ENCODE measurements at places on chromosomes 16 and 17.

- no peak for DNase-seq
These were observed 18.8 kb downstream of the LGALS3BP start for GRCh38 chr17:78960928-78961327.

GRCh38 chr17:29588562-29589411 lies 661 bp downstream of the GIT1 start:
- peak; percentile 49 for DNase-seq

DNA sequence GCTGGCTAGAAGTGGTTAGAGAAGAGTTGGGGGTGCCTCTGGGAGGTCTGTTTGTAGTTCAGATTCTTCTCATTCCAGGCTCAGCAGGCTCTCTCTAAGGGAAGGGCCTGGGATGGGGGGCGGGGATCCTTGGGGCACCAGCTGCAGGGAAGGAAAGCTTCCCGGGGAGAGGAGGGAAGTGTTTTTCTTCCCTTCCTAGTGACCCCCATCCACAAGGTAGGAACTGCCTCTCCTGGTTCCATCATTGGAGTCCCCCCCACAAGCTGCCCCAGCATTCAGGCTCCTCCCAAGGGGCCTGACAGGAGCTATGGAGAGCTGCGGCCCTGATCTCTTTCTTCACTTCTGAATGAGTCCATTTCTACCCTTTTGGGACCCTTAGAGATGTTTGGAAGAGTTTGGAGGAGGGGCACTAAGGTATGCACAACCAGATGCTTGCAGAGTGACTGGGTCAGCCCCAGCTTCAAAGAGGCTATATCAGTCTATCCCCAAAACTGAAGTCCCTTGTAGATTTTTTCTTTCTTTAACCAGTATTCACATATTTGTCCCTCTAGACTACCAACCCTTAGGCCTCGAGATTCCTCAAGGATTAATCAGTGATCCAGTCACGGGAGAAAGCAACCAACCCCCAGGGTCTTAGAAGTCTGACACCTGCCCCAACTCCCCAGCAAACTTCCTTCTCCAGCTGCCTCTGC lies 13.9 kb upstream of the FZD2 start:
- DNase-seq, result peak; percentile 99

GRCh38 chr17:82021107-82021899 lies 1.4 kb downstream of the CENPX start:
- peak; percentile 75 for DNase-seq

- peak; percentile 40 for DNase-seq
These were observed 729 bp downstream of the P2RX5 start for GRCh38 chr17:3695129-3695722.

DNA sequence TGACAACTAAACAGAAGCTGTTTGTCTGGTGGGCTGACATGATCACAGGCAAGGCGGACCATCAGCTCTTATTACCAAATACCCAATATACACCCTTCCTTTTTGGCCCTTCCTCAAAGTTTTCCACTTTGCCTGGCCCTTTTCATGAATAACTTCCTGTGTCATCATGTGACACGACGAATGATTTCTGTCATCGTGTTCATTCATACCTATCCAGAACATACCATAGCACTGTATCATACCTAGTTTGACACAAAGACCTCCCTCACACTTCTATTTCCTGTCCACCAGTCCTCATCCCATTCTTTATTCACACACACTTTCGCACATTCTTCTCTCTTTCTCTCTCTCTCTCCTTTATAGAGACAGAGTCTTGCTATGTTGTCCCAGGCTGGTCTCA lies 131.8 kb downstream of the STX8 start:
- no peak for DNase-seq

- peak; percentile 18 for DNase-seq
These were observed 72.4 kb downstream of the PGS1 start for GRCh38 chr17:78450696-78451345.

- peak; percentile 44 for DNase-seq
These were observed 1.6 kb downstream of the PPL start for GRCh38 chr16:4935241-4935855.

GRCh38 chr17:2108170-2108569 lies 53.3 kb downstream of the HIC1 start:
- DNase-seq, result no peak

DNA sequence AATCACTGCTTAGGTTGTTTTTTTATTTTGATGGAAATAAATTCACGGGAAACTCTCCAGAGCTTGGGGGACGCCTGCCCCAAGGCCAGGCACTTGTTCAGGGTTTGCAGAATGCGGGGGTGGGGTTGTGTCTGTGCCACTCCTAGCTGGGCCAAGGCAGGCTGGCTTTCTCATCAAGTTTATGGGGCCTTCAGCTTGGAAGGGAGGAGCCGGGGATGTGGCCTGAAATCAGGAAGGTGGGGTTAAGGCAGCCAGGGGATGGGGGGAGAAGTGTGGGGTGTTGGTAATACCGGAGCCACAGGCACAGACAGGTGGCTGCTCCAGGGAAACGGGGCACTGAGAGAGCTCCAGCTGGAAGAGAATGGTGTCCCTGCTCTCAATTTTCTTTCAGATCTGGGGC lies 1.7 kb upstream of the CHAD start:
- DNase-seq, result no peak

- DNase-seq, result peak; percentile 55
These were observed 1.2 kb downstream of the NFATC3 start for GRCh38 chr16:68086336-68086841.

DNA sequence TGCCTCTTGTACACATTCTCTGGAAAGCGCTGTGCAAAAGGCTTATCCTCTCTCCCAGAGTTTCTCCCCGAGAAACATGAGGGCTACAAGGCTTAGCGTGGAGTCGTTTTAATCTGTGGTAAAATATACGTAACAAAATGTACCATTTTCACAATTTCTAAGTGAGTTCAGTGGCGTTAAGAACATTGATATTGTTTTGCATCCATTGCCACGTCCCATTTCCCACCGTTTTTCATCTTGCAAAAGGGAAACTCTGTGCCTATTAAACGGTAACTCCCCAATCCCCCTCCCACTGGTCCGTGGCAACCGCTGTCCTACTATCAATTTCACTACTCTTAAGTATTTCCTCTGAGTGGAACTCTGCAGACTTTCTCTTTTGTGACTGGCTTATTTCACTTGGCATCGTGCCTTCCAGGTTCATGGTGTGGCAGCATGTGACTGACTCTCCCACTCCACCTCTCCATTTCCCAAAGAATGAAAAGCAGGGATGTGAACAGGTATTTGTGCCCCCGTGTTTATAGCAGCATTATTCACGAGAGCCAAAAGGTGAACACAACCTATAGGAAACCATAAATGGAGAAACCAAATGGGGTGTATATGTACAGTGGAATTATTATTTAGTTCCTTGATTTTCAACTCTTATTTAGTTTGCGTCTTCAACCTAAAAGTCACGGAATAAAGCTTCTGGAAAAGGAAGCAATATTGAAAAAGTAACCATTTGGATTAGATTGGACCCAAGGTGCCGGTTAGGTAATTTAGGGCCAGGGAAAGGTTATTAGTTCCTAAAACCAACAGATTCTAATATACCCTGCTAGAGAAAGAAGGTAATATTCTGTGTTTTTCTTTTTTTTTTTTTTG lies 1.1 kb upstream of the USP32 start:
- DNase-seq, result peak; percentile 50

DNA sequence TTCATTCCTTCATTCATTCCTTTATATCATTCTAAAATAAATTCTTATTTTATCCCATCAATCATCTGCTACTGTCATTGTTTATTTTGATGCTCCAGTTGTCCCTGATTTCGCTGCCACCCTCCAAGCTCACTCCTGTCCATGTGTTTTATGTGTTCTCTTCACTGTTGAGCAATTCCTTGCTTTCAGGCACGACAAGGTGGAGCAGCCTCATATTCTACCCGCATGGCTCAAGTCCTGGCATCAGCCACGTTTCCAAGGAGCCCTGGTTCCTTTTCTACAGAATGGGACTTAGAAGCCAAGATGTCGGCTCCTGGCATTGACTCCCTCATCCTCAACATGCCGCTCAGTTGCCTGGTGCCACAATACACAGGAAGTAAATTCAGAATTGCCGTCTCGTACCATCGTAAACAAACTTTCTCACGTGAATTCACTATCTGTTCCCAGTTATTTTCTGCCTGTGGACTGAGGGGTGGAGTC lies 139.0 kb downstream of the RPTOR start:
- no peak for DNase-seq

- no peak for DNase-seq
These were observed 202.8 kb upstream of the CACNG3 start for GRCh38 chr16:24053099-24053946.

DNA sequence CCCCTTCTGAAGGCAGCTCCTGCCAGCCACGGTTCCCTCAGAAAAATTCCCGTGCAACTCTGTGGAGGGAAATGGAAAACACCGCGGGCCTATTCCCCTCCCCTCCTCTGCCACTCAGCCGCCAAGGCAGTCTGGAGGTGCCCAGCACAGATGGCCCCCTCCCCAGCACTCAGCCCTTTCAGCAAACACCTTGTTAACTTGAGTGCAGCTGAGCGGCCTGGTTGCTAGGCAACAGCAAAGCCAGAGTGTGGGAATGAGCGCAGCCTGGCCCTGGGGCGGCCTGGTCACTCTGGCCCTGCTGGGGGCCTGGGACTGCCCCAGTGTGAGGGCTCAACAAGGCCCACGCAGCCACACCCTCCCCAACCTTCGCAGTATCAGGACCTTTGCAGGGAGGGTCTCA lies 32.8 kb downstream of the CACNA1G start:
- DNase-seq, result no peak

GRCh38 chr17:4412933-4413831 lies 20.6 kb upstream of the SPNS3 start:
- peak; percentile 85 for DNase-seq

DNA sequence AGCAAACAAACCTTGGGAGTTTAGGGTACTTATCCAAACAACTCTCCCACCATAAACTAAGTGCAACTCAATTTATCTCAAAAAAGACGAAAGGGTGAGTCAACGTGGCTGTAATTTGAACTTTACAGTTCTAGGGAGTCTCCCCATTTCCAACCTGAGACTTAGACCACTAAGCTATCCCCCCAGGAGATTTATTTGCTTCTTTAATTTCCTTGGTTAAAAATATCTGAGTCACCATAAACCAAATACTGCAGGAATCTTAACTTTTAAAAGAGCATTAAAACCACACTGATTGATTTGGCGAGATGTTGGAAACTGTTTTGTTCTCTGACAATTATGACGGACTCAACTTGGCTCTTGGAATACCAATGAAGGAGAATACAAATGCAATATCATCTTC lies 299.3 kb upstream of the SOX9 start:
- no peak for DNase-seq

DNA sequence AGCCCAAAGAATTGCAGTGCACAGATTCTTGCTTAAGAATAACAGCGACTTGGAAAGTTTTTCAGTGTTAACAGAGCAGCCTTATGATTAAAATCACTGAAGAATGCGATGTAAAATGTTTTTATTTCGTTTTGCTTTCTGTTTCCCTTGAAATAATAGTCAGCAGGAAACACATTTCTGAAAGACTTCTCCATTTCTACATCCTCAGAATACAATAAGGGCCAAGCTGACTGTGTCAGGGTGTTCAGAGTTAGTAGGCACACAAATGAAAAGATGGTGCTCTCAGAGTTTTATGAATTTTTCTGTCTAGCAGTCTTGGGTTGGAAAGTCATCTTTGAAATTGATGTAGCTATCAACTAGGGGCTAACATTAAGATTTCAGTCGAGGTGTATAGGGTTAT lies 582.9 kb upstream of the RBFOX1 start:
- DNase-seq, result no peak

DNA sequence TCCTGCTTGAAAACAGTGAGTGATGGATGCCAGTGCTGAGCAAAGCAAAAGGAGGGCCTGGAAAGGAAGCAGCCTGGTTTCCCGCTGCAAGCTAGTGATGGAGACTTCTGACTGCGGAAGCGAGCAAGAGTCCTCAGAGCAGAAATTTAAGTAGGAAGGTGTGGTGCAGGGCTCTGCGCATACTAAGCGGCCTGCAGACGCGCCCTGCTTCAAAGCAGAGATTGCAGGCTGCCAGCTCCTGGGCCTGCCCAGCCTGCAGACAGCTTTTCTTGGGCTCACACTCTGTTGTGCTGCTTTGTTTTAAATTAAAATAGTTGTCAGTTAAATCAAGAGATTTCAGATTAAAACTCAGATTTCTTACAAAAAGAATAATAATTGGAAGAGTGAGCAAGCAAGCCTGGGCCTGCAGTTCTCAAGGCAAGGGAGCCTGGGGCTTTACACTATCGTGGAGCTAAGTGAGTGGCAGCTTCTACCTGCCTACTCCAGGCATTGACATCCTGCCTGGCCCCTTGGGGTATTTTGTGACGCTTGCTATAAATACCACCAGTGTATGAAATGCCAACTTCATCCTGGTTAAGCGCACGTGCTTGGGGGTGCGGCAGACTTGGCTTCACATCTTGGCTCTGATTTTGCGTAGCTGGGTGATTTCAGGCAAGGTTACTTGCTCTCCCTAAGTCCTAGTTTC lies 237.3 kb downstream of the XYLT1 start:
- DNase-seq, result no peak

DNA sequence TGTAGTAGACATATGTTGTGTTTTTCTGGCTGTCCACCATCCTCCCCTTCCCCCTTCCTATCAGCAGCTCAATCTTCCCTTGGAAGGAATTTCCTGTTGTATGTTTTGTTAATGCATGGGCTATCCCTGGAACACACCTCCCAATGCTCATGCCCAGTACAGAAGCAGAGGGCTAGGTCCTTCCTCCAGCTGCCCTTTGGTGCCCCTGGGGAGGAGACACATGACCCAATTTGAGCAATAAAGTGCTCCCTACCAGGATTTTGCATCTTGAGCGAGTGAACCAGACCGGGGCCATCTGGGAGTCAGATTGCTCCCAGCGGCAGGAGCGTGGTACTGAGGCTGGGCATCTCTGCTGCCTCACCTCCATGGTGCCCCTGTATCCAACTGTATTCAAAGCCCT lies 141.5 kb upstream of the MED13 start:
- peak; percentile 43 for DNase-seq

DNA sequence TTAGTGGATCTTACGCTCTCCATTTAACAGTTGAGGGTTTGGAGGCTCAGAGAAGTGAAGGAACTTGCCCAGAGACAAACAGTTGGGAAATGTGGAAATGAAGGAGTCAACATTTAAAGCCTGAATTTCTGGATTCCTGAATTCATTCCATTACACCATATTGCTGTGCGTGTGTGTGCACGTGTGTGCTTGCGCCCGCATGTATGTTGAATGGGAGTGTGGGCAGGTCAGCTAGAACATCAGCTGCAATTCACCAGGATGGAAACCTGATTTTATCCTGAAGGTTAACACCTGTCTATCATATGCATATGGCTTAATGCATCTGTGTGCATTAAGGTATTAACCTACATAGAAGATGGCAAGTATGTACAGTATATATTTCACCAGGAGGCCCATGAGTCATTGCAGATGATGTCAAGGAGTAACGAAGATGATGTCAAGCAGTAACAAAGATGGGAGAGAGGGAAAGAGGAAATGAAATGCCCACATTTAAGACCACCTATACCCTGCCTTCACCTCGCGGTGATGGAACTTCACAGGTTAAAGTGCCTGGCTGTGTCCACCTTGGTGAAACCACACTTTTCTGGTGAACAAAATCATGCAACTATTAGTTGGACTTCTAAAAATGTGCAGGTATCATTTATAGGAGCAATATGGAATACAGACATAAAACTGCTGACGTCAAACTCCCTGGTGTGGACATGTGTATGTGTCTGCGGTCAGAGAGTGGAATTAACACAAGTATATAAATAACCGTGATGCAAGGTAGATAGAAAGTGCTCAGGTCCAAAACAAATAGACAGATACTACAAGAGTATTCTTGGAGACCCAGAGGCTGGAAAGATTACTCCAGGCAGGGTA lies 832 bp upstream of the ADAP2 start:
- DNase-seq, result no peak

Data from EL (cell line).